Activated CD4-positive, alpha-beta T cell treated with anti-CD3 and anti-CD28 coated beads for 1 hour (primary cell): ENCODE measurements at places on chromosomes 7 and 10.

DNA sequence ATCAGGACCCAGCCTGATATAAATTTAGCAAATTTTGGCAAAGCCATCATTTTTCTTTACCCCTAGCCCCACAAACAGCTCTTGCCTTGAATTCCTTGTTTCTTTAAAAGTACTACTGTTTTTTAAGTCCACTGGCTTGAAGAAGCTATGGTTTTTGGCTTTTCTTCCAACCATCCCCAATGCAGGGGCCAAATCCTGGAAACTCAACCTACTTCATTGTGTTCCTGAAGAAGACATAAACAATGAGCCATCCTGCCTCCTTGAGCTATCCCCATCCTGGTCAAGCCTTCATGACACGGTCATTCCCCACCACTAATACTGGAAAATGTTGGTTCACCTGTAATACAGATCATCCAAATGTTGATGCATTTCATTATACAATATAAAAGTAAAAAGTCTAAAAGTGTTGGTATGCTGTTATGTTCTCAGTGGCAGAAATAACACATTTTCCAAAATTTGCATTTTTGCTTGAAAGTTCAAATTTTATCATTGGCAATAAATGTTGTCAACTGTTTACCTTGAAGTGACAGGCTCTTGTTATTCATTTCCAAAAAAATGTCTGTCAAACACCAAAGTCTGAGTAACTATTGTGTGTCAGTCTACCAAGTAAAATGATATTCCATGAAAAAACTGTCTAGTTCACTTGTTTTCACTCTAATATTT is 92.2 kb downstream of the DOCK4 start:
- no peak for DNase-seq

- no peak for DNase-seq
Measured at GRCh38 chr7:26499315-26499897, 207.7 kb downstream of the SNX10 start.

DNA sequence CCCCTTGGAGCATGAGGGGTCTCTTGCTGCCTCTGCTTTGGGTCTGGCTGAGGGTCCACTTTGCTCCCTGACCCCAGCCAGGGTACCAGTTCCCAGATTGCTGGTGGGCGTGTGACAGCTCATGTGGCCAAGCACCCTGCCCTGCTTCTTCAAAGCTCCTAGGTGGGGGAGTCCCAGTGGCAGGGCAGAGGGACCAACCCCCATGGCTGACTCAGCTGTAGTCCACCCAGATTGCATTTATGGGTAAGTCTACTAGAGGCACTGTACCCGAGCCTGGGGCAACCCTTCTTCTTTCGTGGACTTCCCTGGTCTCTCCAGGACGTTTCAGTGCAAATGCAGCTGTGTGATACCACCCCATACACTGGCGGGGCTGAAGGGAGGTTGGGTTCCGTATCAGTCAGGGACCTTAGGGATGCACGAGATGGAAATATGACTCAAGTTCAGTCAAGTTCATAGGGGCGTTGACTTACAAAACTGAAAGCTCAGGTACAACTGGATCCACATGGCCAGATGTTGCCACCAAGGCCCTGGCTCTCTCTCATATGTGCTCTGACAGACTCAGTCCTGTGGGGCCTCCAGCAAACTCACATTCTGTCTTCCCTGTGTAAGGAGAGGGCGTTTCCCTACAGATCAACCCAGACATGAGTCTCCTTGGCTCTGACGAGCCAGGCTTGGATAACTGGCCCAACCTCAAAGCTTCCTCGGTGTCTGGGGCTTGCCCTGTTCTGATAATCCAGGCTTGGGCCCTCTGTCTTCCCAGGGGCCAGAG is 13.6 kb downstream of the PTPRE start:
- DNase-seq: no peak

DNA sequence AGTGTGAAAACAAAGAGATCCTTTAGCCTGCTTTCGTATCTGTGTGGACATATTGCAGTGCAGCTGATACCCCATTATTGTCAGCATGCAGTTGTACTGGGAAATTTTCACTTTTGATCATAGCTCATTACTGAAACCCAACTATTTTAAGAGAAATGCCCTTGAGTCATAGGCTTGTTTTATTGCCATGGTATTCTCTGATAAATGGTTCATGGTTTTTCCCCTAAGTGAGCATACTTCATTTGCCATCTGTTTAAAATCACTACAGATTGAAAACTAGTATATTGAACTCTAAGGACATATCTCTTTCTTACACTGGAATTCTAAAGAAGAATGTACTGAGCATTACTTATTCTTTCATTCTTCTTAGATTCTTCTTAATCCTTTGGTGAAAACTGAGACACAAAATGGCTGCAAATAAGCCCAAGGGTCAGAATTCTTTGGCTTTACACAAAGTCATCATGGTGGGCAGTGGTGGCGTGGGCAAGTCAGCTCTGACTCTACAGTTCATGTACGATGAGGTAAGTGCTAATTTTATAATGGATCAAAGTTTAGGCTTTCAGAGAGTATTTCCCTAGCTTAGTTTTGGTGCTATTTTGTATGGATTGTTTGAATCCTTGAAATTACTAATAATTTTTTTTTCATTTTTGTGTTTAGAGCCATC is 63.0 kb downstream of the RALA start:
- DNase-seq: no peak

- no peak for DNase-seq
Measured at GRCh38 chr10:130037169-130037661, 73.1 kb upstream of the EBF3 start.

DNA sequence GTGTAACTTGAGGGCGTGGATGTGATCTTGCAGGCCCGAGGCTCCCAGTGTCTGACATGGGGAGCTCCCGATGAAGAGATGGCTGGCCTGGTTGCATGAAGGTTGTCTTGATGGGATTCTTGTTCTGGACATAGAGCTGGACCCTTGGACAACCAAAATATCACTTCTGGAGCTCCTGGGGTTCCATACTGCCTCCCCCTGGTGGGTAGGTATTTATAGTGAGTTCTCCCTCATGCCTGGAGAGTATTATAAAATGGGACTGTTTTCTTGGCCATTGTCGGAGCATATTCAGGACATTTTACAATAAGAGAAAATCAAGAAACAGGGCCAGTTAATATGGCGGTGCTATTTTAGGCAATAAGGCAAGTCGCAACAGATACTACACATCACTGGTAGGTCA is 32.6 kb upstream of the GIMAP8 start:
- DNase-seq: no peak

- DNase-seq: no peak
Measured at GRCh38 chr10:24209432-24209771, 464 bp downstream of the KIAA1217 start.

- no peak for DNase-seq
Measured at GRCh38 chr7:112433289-112433688, 17.0 kb upstream of the IFRD1 start.

GRCh38 chr10:29315814-29316213 is 26.9 kb downstream of the LYZL1 start:
- no peak for DNase-seq

- no peak for DNase-seq
Measured at GRCh38 chr7:95199779-95200558, 124.4 kb downstream of the PON1 start.

- no peak for DNase-seq
Measured at GRCh38 chr10:110650265-110650668, 6.1 kb downstream of the RBM20 start.

DNA sequence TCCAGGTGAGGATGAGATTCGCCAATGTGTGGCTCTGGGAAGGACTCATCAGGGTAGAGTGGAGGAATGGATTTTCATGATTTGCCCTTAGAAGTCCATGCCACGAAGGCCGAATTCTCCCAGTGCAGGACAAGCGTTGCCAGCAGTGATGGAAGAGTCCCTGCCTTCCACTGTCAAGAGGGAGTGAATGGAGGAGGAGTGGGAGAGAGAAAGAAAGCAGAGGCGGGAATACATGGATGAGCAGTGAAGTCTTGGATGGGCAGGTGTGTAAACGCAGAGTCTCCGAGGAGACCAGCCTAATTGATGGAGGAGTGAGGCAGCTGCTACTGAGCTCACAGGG is 419.2 kb downstream of the GLRX3 start:
- DNase-seq: no peak

GRCh38 chr7:151286148-151286547 is 37.7 kb upstream of the SMARCD3 start:
- no peak for DNase-seq

DNA sequence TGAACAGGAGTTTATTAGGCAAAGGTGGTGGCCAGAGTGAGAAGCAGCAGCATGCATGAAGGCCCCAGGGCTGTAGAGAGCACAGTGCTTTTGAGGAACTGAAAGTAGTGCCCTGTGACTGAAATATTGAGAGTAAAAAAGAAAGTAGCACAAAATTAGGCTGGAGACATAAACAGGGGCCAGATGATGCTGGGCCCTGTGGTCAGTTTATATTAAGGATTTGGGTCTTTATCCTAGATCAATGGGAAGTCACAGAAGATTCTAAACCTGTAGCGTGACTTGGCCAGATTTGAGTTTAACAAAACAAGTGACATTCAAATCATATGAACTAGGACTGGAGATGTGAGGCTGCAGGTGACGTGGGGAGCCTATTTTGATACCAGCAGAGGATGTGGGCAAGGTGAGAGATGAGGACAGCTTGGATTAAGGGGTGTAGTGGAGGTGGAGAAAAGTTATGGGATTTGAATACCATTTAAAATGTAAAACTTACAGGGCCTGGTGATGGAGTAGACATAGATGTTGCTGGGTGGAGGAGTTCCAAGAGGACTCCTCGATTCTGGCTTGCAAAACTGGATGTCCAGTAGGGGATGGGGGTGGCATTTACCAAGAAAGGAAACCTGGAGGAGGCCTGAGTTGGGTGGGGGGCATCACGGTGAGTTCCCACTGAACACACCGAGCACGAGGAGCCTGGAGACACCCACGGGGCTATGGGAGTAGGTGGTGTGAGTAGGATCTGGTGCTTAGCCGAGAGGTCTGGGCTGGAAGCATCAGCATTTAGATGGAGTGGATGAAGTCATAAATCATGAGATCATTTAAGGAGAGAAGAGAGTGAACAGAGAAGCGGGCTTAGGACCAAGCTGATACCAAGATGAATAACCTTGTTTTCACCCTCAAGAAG is 52.8 kb downstream of the HHEX start:
- DNase-seq: no peak

DNA sequence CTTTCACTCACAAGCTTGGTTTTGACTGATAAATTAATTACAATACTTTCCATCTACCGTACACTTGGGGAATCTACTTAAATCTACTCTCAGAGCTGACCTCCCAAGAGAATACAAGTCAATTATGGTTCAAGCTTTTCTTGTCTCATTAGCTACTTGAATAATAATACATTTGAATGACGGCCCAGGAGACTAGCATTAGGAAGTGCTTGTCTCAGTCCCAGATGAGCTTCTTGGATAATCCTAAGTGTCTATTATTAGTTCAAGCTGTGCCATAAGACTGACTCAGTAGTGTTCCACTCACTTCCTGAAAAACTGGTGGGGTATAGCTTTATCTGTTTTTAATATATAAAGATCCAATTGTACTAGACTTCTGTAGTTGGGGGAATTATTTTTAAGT is 100.2 kb downstream of the GNAT3 start:
- no peak for DNase-seq

GRCh38 chr7:33195264-33195663 is 65.9 kb downstream of the BBS9 start:
- no peak for DNase-seq

- DNase-seq: no peak
Measured at GRCh38 chr10:119153041-119153440, 12.5 kb downstream of the SFXN4 start.

DNA sequence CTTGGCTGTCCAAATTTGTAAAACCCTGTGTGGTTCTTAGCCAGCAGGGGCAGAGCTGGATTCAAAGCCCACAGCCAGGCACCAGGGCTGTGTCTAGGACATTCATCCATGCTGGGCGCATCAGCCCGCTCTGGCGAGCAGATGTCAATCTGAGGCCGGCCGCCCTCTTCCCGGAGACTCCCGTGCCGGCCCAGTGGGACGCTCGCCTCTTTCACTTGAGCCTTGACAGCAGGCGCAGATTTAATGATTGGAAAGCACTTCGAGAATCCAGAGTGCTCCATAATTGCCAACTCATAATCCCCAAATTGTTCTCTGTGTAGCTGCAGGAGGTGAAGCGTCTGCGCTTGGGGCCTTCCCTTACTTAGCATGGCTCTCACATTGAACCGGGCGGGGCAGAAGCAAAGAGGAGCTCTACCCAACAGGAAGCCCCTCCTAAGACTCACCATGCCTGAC is 36.7 kb downstream of the SLIT1 start:
- no peak for DNase-seq

GRCh38 chr10:74947781-74948401 is 121.5 kb downstream of the KAT6B start:
- DNase-seq: no peak

- DNase-seq: no peak
Measured at GRCh38 chr10:14259696-14260566, 70.8 kb downstream of the FRMD4A start.

DNA sequence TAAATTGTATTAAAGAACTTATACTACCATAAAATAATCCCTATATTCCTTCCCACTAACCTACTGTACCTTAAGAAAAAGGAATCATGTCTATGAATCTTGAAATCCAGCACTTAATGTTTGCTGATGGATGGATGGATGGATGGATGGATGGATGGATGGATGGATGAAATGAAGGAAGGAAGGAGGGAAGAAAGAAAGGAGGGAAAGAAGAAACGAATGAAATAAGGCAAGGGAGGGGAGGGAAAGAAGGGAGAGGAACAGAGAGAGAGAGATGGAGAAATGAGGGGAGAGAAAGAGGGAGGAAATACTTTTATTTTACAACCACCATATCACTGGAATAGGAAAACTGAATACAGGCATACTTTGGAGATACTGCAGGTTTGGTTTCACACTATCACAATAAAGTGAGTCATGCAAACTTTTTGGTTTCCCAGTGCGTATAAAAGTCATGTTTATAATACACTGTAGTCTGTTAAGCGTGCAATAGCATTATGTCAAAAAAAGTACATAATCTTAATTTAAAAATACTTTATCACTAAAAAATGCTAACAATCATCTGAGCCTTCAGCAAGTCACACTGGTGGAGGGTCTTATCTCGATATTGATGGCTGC is 219.8 kb downstream of the CHCHD3 start:
- no peak for DNase-seq

GRCh38 chr10:11249152-11249807 is 231.6 kb downstream of the CELF2 start:
- no peak for DNase-seq

- no peak for DNase-seq
Measured at GRCh38 chr10:3385487-3385886, 212.9 kb upstream of the PITRM1 start.

DNA sequence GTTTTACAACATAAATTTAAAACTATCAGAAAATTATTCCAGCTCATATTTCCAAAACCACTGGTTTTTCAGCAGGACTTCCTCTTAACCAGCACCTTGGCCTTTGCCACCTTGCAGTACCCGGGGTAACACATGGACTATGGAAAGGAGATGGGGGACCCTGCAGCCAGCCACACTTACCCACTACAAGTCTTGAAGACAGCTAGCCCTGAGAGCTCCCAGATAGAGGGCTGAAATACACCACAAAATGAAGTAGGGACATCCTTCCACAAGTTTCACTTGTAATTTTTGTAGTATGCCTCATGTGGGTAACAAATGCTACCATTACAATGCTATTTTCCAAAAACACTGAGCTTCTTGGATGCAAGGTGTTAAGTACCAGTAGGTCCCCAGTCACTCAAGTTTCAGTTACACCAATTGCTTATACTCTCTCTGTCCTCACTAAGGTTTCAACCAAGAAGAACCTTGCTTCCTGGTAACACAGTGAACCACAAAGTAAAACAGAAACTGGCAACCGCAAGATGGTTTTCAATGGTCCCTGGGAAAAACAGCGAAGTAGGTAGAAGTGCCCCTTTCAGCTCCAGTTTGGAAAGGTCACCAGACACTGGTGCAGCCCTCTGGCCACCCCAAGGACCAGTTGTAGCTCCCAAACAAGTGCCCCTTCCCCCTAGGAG is 110.9 kb downstream of the SGMS1 start:
- DNase-seq: no peak
